ENCODE measurements at places on chromosomes 16 and 17.

DNA sequence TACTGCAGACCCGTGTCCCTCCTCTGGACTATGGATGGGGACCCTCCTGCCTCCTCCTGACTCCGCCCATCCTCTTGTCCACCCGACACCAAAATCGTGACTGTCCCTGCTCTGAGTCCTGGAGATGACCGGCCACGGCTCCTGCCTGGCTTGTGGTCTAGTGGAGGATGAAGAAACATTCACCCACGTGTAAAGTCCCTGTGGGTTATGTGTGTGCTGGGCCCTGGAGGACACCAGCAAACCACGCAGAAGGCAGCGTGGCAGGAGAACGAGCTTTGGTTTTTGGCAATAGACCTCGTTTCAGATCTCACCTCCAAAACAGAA, 11.9 kb downstream of the SPNS2 start:
- no peak for DNase-seq

GRCh38 chr17:29461483-29462206, 71.5 kb downstream of the TAOK1 start:
- DNase-seq = no peak

DNA sequence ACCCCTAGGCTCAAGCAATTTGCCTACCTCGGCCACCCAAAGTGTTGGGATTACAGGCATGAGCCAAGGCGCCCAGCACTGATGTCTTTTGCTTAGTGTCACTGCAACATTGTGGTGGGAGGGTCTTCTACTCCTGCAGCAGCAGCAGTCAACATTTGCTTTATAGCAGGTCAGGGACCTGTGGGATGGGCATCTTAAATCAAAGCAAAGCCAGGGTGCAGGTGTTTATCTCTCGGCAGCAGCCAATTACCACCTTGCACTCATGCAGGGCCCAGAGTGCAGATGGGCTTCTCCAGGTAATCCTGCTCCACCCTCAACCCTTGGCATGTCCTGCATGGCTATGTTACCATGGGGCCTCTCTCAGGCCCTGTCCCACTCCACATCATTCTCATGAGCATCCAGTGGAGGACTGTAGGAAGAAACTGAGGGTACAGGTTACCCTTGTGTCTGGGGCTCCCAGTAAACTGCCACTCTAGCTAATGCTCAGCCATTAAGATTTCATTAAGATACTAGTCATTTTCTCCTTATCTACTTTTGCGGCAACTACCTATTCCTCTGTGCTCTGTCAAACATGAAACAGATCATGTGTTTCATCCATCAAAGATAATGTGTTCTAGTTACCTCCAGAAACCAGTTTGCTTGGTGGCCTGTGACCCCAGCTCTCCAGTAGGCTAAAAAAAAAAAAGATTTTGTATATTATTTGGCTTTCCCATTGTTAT, 16.8 kb downstream of the ADGRG5 start:
- no peak for DNase-seq

DNA sequence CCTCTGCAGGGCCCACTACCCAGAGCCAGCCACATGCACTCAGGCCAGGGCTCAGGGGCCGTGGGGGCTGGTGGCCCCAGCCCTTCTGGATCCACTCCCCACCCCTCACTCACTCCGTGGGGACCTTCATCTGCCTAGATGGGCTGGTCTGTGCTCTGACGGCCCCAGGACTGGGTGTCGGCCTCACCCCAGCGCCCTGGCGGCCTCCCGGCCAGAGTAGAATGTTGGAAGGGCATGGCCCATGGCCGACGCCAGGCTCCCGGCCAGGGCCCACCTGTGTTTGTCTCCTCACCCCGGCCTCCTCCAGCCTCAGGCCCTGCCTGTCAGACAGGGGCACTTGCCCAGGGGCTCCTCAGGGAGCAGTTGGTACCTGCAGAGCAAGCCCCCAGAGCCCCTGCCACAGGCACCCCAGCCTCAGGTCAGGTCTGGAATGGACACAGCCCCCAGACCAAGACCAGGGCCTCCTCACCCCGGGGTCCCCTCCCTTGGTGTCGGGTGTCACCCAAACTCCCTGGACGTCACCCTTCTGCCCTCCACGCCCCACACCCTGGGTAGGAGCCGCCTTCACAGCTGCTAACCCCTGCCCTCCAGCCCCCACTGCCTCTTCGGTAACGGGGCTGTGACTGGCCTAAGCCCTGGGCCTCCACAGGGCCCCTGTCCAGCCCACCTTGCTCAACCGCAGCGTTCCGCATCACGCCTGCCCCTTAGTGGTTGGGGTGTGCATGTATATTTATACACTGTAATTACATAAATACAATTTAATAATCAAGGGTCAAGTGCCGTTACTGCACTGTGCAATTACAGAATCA, 3.0 kb upstream of the CDH15 start:
- no peak for DNase-seq

GRCh38 chr17:37174205-37174604, 201.6 kb upstream of the C17orf78 start:
- DNase-seq = peak; percentile 31

- DNase-seq = no peak
Observed at GRCh38 chr16:54200720-54201119, 85.9 kb downstream of the IRX3 start.

- DNase-seq = peak; percentile 61
Observed at GRCh38 chr17:7260651-7261378, 1.5 kb downstream of the CLDN7 start.

Measured in NCI-H526 (cell line).